GM03348 (cell line): ENCODE measurements at places on chromosomes 5 and 9.

DNA sequence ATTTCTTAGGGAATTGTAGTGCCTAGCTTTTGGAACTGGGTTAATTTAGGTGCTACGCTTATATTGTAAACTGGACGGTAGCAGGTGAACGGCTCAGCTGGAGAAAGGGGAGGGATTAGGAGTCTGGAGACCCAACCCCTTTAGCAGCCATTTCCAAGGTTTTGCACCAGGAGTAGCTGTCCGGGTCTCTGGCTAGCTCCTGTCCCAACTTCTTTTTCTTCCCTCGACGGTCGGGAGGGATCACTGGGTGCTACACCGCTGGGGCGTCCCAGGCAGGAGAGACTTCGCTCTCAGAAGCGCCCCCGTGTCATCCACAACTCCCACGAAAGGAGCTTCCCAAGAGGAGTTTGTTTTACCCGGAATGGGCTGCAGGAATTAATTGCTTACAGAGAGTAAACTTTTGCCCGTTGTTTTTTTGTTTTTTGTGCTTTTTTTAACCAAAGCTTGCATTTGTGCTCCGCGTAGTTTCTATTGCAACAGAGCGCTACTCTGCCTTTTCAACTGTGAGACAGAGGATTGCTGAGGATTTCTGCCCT lies 1640.9 kb upstream of the C9orf72 start:
- DNase-seq = peak; percentile 1

GRCh38 chr5:14920121-14920520 lies 48.5 kb upstream of the ANKH start:
- no peak for DNase-seq

DNA sequence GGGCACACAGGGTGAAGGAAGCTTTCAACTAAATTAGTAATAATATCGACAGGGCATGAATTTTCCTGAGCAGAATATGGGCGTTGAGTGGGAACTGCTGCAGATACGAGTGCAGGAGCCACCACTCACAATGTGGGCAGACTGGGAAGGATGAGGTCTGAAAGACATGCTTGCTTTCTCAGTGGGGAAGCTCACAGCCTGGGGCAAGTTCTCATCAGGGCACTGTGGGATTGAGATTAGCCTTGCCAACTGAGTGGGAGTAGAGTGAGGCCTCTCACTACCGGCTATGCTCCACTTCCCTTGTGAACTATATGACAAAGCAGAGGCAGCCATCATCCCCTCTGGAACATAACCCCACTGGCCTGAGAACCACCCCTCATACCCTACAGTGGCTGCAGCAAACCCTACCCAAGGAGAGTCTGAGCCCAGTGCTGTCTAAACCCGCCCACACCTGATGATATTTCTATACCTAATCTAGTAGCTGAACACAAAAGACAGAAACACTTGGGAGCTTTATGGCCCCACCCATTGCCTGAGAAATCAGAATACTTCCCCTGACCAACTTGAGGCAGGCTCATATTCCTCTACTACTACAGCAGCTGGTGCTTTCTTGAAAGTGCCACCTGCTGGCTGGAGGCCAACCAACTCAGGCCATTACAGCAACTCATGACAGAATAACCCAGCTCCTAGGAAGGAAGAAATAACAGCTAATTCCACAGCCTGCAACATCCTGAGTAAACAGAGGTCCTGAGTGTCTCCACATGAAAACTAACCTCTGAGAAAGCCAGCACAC lies 173.7 kb upstream of the SPEF2 start:
- DNase-seq = no peak

DNA sequence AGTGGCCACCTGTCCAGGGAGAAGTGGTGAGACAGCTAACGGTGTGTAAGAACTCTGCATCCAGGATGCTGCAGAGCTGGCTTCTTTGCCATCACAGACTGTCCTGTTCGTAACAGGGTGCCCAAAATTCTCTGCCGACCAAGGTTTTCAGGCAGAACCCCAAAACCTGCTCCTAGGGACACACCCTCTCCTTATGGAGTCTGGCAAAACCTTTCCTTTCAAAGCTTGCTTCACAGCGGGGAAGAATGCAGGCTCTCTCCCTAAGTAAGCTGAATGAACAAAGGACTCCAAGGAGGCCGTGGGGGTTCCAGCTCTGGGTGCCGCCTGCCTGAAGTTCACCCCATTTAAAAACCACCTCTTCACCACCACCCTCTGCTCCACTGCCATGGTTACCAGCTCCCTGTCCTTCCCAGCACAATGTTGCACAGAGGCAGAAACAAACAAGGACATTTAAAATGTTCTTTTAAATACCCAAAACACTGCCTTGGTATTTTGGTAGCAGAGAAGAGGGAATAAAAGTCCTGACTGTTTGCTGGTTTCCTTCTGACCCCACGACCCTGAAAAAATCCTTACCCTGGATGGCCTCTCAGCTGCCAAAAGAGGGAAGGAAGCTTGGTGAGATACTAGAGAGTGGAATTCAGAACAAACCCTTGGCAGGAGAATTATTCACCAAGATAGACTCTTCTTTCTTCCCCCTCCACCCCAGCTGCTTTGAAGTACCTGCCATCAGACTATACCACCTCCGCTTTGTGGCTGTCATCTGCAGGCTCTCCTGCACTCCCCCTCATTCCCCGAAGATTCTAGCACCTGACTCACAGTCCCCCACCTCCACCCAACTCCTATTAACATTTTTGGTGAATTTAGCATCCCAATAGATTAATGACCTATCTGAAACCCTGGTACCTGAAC lies 7.1 kb upstream of the KLF9 start:
- DNase-seq = peak; percentile 57
